ENCODE measurements at places on chromosomes 13 and 19.

- DNase-seq = no peak
These were observed 2.3 kb downstream of the ZSCAN5A start for GRCh38 chr19:56312342-56312741.

DNA sequence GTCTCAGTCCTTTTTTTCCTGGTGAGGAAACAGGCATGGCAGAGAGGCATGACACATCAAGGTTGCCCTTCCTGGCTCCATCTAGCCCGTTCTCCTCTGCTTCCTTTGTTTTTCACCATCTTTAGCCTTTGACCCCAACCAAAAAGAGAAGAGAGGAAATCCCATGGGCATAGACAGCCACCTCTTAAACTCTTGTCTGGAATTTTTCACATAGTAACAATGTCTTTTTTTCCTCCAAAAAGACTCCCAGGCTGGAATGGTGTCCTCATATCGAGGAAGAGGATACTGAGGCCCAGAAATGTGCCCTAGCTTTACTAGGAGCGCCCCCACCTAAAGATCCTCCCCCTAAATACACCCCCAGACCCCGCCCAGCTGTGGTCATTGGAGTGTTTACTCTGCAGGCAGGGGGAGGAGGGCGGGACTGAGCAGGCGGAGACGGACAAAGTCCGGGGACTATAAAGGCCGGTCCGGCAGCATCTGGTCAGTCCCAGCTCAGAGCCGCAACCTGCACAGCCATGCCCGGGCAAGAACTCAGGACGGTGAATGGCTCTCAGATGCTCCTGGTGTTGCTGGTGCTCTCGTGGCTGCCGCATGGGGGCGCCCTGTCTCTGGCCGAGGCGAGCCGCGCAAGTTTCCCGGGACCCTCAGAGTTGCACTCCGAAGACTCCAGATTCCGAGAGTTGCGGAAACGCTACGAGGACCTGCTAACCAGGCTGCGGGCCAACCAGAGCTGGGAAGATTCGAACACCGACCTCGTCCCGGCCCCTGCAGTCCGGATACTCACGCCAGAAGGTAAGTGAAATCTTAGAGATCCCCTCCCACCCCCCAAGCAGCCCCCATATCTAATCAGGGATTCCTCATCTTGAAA is at the start of gene GDF15:
GDF15 (plus strand) TSS at position 484 of the 868 bp plus-strand sequence; CDS start at position 516, 32 bp downstream.
- no peak for DNase-seq

- no peak for DNase-seq
These were observed 27.4 kb upstream of the ZNF83 start for GRCh38 chr19:52665529-52665928.

GRCh38 chr19:40217027-40217810 is 965 bp downstream of the TTC9B start:
- DNase-seq = no peak

GRCh38 chr13:21219036-21219381 is 42.6 kb downstream of the MRPL57 start:
- DNase-seq = no peak

DNA sequence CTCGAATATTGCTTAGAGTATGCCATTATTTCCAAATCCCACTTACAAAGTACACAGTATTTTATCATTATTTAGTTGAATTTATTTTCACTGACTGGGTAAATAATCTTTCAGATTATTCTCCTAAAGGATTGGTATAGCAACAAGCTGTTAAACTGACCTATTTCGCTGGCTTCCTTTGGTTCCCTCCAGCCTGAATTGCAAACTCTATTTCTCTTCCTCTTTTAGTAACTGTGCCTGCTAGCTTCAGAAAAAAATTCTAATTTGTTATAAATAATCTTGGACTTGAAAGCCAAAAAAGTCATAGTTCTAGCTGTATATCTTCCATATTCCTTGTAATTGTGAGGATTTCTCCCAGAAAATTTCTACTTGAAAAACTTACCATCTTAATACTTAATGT is 15.0 kb upstream of the CCNA1 start:
- no peak for DNase-seq

- no peak for DNase-seq
These were observed 485.3 kb downstream of the SLITRK6 start for GRCh38 chr13:85313761-85314503.

DNA sequence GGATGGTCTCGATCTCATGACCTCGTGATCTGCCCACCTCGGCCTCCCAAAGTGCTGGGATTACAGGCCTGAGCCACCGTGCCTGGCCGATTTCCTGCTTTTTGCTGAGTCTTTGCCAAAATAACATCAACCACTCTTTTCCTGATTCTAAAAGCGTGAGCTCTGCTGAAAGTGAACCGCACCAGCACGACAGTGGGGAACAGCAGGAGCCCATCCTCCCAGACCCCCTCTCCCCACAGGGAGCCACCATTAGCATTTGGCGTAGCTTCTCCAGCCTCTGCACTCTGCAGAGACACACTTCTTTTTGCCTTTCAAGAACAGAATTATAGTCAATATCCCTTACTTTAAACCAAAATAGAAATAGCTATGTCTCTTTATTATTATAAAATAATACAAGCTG is 41.3 kb downstream of the MYH14 start:
- DNase-seq = no peak

DNA sequence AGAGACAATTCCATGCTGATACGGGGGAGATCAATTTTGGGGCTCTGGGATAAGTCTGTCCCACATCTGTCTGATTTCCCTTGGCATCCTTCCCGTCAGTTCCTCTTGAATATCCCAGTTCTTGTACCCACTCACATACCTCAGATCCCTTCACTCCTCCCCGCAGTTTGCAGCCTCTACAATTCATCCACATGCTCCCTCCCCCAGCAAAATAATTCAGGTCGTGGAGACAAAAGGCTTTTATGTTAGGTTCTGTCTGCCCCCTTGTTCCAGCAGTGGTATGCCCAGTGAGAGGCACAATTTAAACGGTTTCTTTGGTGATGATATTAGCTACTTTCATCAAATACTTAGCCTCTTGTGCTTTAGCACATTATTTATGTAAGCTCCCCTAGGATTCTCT is 9.6 kb downstream of the RPS16 start:
- DNase-seq = no peak

GRCh38 chr13:77535448-77535847 is at the start of gene SCEL:
Gene SCEL (plus strand): TSS chr13:77535706. CDS start chr13:77555876, 20,170 bp downstream.
- DNase-seq = no peak

DNA sequence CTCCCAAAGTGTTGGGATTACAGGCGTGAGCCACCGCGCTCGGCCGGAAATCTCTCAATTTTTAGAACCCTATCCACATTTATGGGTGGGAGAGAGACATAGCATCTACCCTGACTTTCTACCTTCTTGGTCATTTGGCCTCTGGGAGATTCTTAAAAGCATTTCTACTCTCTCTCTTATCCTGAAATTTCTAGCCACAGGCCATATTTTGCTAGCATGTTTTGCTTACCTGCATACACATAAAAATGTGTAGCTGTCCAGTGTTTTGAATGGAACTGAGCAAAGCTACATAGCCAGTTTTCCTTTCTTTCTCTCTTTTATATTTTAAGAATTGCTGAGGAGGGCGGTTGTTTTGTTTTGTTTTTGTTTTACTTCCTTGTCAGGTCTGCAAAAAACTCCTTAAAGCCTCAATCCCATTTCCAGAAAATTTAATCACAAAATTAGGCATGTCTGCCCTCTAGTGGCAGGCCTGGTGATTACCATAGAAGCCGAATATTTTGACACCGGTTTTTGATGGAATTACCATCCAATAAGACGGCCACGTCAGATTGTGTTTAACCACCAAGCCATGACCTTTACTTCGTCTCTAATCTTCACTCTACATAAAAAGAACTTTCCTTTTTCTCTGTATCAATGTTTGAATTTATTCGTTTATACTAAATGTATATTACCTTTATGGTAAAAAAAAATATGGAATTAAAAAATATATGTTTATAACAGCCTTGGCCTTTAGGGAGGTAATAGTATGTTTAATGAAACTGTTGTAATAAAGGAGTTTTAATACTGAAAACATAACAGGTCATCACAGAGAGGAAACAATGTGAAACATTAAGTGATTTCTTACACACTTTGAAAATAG is 34.4 kb upstream of the OXGR1 start:
- DNase-seq = no peak

DNA sequence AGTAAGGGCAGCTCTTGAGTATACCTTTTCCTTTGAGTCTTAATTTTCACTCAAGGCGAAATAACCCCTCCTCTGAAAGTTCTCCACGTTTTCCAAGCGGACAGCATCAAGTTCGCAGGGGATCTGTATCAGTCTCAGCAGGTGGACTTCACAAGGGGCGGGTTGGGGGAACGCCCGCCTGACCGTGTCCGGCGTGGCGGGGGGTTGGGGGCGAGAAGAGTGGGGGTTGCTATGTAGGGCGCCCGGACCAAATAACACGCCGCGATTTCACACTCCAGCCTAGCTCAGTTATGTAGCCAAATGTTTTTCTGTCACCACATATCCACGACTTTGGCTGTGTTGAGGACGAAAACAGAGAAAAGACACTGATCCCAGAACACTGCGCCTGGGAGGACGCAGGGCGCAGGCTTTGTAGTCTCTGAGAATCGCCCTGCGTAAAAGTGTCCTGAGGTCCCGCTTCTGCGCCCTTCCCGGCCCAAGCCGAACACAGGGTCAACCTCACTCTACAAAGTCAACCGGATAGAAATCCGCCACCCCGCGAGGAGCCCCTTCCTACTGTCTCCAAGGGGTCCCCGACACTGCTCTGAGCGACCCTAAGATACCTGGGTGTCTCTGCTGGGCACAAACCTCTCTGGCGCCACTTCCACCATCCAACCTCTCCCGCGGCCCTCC is 524 bp downstream of the RUBCNL start:
- no peak for DNase-seq
